ENCODE measurements at places on chromosomes 5 and 9. TPM values are rescaled to one million over a fixed set of nuclear protein-coding genes. Genes with fewer than 3 reads are reported as not detected.

Gene FAT2
- under 0.01 TPM for total RNA-seq

Gene SGCD
- total RNA-seq = 9.2 TPM

Gene ACTBL2
- 1.1 TPM for total RNA-seq

Gene TTC33
- 13.5 TPM for total RNA-seq

Gene FOXD4L6
- 0.09 TPM for total RNA-seq

Gene CCDC187
- under 0.01 TPM for total RNA-seq

Gene SPATA31D4
- not detected for total RNA-seq

Gene PCDHGA6
- 3.2 TPM for total RNA-seq

Gene PRRX2
- 23.2 TPM for total RNA-seq

Gene DIPK1B
- total RNA-seq = 1.00 TPM

Gene IL3
- total RNA-seq = not detected

Gene BRD9
- 45.2 TPM for total RNA-seq

Gene RAB14
- 17.2 TPM for total RNA-seq

Gene AK8
- 0.37 TPM for total RNA-seq

Gene GARIN3
- not detected for total RNA-seq

Gene C5orf34
- total RNA-seq = 1.4 TPM

Gene SET
- 567 TPM for total RNA-seq

Gene EIF4E1B
- not detected for total RNA-seq

Gene FAM221B
- not detected for total RNA-seq

Gene CCL19
- not detected for total RNA-seq

Gene GFRA3
- not detected for total RNA-seq

Data from smooth muscle cell of bladder (primary cell).